ENCODE measurements at places on chromosomes 2 and 18. TPM values are rescaled to one million over a fixed set of nuclear protein-coding genes. Genes with fewer than 3 reads are reported as not detected.

The MYO3B gene
- total RNA-seq: not detected

GRCh38 chr2:201820383-201821007 lies 14.2 kb downstream of the CDK15 start:
- no peaks in the 10 kb centered on the region for H3K4me1 ChIP-seq
- H3K27me3 ChIP-seq: no peaks in the 10 kb centered on the region
- no peaks in the 10 kb centered on the region for H3K36me3 ChIP-seq
- no peak for DNase-seq

DNA sequence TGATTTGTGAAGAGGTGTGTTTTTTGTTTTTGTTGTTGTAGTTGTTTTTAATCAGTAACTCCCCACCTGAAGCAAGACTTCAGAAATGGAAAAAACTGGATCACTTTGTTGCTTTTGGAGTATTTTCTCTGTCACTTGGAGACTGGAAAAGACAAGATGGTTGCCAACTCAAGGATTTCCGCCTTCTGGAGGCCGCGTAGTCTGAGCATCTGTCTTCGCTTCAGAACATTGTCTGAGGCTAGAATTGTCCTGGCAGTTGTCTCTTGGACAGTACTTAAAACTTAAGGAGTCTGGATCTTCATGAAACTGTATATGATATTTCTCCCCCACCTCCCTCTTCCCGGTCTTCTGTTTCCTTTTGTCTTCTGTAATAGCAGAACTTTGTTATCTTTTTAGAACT lies 67.7 kb downstream of the ARHGAP28 start:
- H3K4me1 ChIP-seq: no peaks in the 10 kb centered on the region
- no peak overlapping the region for H3K4me3 ChIP-seq
- no peaks in the 10 kb centered on the region for H3K36me3 ChIP-seq
- DNase-seq: no peak

The C1QL2 gene
- not detected for total RNA-seq

DNA sequence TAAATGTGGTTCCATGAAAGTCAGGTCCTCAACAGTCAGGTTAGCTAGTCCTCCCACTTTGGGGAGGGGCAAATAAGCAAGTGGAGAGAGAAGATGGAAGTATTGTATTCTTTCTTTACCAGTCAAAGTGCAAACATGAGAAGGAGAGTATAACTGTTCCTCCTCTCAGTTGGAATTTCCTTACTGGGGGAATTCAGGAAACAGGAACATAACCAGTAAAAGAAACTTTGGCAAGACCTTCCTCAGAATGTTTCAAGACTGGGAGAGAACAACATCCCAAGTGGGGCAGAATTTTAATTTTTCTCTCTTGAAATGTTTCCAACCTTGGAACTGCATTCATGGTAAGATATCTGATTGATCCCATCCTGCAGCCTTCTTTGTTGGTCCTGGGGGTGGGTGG lies 552.4 kb upstream of the TNP1 start:
- peak overlapping the region; percentile 29 for H3K27ac ChIP-seq
- H3K4me1 ChIP-seq: no peaks in the 10 kb centered on the region
- no peaks in the 10 kb centered on the region for H3K36me3 ChIP-seq
- no peak overlapping the region for H3K4me3 ChIP-seq
- H3K27me3 ChIP-seq: no peaks in the 10 kb centered on the region
- DNase-seq: no peak

DNA sequence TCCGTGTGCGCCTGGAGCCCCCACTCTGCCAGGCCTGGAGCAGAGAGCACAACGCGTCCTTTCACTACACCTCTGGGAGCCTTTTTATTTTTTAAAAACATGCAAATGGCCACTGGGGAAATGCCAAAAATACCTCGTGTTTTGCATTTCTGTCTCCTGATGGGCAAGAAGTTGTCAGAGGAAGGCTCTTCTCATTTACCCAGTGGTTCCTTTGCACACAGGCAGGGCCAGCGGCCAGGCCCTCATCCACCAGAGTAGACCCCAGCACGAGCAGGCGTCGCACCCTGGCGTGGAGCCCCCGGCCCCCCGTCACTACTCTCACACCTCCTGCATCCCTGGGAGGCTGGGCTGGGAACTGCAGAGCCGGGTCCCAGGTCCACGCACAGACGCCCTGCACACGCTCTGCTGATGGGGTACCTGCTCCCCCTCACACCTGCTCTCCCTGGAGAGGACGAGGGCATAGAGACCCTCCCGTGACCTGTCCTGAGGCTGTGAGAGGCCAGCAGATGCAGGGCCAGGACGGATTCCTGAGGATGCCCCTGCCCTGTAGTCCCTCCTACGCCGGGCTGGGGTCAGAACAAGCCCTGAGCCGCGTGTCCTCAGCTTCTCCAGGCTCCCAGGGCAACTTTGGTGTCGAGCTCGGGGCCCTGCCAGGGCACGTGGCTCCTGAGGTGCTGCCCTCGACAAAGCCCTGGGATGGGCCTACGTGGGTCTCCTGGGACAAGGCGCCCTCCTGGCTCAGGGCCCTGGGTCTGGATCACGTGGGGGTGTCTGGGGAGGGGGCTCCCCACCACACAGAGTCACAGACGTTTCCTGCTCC lies 65.0 kb downstream of the NFATC1 start:
- no peaks in the 10 kb centered on the region for H3K36me3 ChIP-seq
- no peak for DNase-seq
- H3K27ac ChIP-seq: peak overlapping the region; percentile 78
- no peaks in the 10 kb centered on the region for H3K27me3 ChIP-seq

DNA sequence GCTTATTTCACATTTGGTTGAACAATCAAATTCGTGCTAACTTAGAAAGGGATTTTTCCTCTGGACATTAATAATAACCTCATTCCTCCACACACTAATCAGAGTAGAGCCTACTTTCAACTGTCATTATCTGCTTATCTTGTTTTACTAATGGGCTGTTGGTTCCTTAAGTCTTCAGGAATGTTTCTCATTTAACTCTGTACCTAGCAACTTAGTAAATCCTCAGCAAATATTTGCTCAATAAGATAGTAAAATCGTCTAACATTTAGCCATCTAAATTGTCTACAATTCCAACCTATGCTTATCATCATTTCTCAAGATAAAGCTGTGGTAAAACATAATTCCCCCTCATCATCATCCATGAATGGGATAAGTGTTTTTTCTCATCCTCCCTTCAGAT lies 98.1 kb downstream of the CDH2 start:
- H3K27ac ChIP-seq: no peak overlapping the region
- H3K4me1 ChIP-seq: no peaks in the 10 kb centered on the region
- no peaks in the 10 kb centered on the region for H3K27me3 ChIP-seq
- DNase-seq: no peak
- no peaks in the 10 kb centered on the region for H3K36me3 ChIP-seq

- peaks cover 71% of the 10 kb centered on the region for H3K27me3 ChIP-seq
- H3K4me3 ChIP-seq: peak within 1 kb of the TSS; percentile 49
- peaks cover 12% of the 10 kb centered on the region for H3K4me1 ChIP-seq
- H3K27ac ChIP-seq: peak within 1 kb of the TSS; percentile 55
- no peaks in the 10 kb centered on the region for H3K36me3 ChIP-seq
- no peak for DNase-seq
Measured at GRCh38 chr2:110732422-110733413, at the start of gene ACOXL. TSS of gene ACOXL (plus strand) at chr2:110732573. CDS start at chr2:110768390, 35,817 bp downstream.

- no peak overlapping the region for H3K27ac ChIP-seq
- no peak overlapping the region for H3K4me3 ChIP-seq
- no peaks in the 10 kb centered on the region for H3K4me1 ChIP-seq
- DNase-seq: no peak
Measured at GRCh38 chr18:9096007-9096371, 6.5 kb upstream of the NDUFV2 start.

DNA sequence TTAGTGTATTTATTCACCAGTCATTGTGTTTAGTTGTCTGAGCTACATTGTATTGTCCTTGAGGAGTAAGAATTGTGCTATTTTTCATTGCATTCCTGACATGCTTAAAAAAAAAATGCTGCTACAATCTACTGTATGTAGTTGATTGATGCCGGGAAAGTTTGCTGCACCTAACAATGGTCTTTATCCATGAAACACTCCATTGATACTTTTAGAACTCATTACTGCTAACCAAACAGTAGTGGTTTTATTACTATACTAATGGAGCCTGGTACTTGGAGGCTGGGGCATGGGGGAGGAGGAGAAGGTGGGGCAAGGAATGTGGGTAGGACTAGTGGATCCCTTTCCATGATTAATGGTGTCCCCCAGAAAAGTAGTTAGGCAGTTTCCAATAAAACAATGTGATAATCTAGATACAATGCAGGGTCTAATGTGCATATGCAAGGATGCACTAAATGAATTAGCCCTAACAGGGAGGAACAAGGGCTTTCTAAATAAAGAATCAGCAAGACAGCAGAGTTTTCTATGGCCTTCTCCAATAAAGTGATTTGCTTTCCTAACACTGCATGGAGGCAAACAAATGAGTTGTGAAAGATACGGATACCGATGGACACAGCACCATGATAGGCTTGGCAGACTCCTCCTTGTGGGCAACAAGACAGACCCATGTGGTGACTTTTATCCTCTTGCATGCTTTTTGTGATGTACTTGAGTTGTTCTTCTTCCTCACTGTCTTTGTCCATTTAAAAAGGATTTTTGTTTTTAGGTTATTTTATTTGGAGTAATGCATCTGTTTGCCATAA lies 78.5 kb downstream of the FMNL2 start:
- H3K36me3 ChIP-seq: no peaks in the 10 kb centered on the region
- no peaks in the 10 kb centered on the region for H3K4me1 ChIP-seq
- H3K27ac ChIP-seq: no peak overlapping the region
- no peak overlapping the region for H3K4me3 ChIP-seq

The LIMS2 gene
- total RNA-seq: 122 TPM

The REG3G gene
- not detected for total RNA-seq

DNA sequence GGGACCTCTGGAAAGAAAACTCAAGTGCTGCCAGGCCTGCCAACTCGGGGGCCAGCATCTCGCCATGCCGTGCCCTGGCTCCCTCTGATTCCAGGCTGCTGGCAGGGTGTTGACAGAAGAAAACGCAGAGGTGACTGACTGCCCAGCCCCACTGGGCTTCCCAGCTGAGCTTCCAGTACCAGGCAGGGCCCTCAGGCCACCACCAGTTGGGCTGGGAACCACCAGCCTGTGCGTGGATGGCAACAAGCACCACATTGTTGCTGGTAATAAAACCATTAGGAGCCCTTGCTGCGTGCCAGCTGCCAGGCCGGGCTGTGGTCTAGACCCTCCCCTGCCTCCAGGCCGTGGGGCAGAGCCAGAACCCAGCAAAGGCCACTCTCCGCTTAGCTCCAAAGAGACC lies 9.2 kb downstream of the DNMT3A start:
- peaks cover 6% of the 10 kb centered on the region for H3K4me1 ChIP-seq
- no peak overlapping the region for H3K27ac ChIP-seq
- no peak for DNase-seq

DNA sequence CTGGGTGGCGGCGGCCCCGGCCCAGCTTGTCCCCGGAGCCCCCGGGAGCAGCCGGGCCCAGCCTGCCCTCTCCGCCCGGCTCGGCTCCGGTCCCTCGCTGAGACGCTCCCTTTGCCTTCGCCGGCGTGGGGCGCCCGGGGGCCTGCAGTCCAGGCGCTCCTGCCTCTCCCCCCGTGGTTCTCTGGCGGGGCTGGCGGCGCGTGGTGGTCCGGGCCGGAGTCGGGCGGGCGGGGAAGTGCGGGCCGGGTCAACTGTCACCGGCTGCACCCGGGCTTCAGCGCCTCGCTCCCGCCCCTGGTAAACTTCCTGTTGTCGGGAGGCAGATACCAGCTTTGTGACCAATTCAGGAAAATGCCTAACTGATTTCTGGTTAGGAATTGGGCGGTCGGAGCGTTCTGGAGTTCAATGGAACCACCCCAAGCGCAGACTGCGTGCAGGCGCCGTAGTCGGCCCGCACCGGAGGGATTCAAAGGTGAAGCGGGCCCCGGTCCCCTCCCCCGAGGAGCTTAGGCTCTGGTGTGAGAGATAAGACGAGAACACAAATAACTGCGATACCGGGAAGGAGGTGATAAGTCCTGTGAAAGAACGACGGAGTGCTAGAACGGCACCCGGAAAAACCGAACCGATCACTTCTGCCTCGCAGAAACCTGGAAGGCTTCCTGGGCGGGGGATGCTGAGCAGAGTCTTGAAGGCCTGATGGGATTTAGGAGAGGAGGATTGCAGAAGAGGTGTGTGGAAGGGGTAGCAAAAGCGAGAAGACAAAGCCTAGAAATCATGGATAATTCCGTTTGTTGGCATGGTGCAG lies 891 bp downstream of the CAB39 start:
- peaks cover 76% of the 10 kb centered on the region for H3K4me1 ChIP-seq
- H3K27me3 ChIP-seq: no peaks in the 10 kb centered on the region
- peak overlapping the region; percentile 81 for H3K4me3 ChIP-seq
- peak overlapping the region; percentile 96 for H3K27ac ChIP-seq
- peak; percentile 90 for DNase-seq

GRCh38 chr2:111705711-111706336 lies 178.2 kb downstream of the ANAPC1 start:
- H3K4me3 ChIP-seq: no peak overlapping the region
- H3K27ac ChIP-seq: no peak overlapping the region

The PRKAG3 gene
- not detected for total RNA-seq

The UGT1A1 gene
- not detected for total RNA-seq

The ZSWIM2 gene
- total RNA-seq: not detected

The TOGARAM2 gene
- 1.5 TPM for total RNA-seq

DNA sequence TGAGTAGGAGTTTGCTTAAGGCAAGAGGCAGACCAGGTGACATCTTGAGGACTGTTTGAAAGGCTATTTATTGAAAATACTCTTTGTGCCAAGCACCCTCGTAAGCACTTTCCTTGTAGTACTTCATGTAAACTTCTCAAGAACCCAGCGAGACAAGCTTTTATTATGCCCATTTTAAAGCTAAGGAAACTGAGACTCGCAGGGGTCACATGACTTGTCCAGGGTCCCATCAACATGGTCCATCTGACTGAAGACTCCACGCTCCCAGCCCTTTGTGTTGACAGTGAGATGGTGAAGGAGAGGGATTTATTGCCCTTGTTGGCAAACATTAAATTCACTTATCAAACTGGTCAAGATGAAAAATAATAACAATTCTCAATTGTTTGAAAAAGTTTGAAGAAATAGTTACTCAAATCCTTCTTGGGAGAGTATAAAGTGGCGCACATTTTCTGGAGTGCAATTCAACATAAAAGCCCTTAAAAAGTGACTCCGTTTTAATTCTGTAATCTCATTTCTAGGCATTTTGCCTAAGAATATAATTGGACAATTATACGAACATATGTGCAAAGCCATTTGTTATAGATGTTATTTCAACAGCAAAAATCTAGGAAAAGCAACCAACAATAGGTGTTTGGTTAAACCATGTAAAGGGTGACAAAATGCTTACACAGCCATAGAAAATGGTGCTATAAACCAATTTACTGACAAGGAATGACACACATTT lies 270.5 kb upstream of the NCKAP5 start:
- no peak overlapping the region for H3K4me3 ChIP-seq
- no peak overlapping the region for H3K27ac ChIP-seq
- no peaks in the 10 kb centered on the region for H3K36me3 ChIP-seq
- no peak for DNase-seq
- H3K27me3 ChIP-seq: no peaks in the 10 kb centered on the region
- H3K4me1 ChIP-seq: peaks cover 5% of the 10 kb centered on the region

DNA sequence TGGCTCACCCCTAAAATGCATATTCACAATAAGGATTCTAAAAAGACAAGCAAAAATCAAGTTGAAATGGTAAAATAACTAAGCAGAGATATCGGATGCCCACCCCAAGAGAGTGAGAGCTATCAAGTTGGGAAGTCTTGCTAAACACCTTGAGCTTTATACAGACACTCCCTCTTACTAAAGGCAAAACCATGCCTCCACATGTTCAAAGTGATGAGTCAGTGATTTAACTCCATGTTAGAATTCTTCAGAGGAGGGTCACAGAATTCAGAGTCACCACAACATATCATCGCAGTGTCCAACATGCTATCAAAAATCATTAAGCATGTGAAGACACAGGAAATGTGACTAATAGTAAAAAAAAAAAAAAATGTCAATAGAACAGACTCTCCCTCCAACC lies 20.6 kb upstream of the ST8SIA3 start:
- no peak overlapping the region for H3K4me3 ChIP-seq
- no peak overlapping the region for H3K27ac ChIP-seq
- no peaks in the 10 kb centered on the region for H3K4me1 ChIP-seq
- no peak for DNase-seq

- no peaks in the 10 kb centered on the region for H3K36me3 ChIP-seq
- no peak overlapping the region for H3K4me3 ChIP-seq
- no peak for DNase-seq
Measured at GRCh38 chr2:153235516-153235915, 243.0 kb downstream of the RPRM start.

All from left lung (tissue), 14 donors.